ENCODE measurements at places on chromosomes 4 and X.

DNA sequence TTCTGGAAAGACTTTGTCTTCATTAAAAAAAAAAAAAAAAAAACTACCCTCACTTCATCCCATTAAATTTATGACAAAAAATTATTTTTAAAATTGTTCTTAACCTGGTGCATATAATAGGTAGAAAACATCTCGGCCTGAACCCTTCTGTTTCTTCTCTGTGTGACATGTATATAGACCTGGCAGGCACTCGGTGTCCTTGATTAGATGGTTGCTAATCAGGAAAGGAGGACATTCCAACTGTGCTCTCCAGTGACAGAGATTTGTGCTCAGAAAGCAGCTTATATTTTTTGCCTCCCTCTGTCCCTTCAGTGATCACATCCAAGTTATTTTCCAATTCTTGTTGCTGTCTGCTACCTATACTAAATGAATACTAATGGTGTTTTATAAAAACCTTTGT lies 355.6 kb downstream of the CBLL2 start:
- no peak for DNase-seq

DNA sequence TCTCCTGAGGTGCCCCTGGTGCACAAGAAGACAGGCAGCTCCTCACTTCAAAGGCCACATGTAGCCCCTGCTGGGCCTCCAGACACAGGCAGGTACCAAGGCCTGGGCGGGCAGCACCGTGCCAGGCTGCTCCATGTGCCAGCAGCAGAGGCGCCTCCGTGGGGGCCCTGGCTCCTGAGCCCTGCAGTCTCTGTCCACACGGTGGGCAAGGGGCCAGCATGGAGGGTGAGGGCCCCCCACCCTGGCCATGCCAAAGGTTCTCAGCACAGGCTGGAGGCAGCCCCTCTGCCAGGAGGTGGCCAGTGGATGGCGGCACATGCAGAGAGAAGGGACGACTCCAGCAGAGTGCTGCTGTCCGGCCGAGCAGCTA lies 72.6 kb downstream of the FAM53A start:
- DNase-seq = no peak

DNA sequence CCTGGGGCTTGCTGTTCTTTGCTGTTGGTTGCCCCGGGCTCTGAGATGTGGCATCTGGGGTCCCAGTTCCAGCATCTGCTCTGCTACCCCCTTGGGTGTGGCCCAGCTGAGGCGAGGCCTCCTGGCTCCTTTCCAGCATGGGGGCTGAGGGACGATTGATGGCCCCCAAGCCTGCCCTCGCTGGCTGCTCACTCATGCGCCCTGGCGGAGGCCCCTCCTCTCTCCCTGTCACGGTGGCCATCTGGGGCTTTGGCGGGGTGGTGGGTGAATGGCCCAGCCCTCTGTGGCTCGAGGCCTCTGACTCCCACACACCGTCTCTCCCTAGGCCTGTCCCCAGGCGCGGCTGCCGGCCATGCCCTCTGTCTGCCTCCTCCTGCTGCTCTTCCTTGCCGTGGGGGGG lies 1.8 kb downstream of the PLXNA3 start:
- DNase-seq = no peak

- DNase-seq = no peak
These were observed 2.2 kb downstream of the GRIA2 start for GRCh38 chr4:157222771-157223160.

DNA sequence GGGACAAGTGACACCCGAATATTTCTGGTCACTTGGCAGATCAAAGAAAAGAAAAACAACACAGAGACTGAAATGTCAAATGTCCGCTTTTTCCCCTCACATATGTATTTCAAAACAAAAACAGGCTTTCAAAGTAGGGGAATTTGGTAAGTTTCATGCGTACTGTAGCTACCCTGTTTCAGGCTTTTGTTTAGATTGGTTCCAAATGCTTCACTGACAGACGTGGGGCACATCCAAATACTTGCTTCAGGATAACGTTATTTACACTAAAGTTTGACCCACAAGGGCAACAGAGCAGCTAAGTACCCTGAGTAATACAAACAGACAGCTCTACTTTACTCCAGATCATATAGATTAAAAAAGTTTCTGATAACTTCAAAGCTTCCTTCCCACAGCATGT lies 804.5 kb upstream of the POU3F4 start:
- DNase-seq = no peak

DNA sequence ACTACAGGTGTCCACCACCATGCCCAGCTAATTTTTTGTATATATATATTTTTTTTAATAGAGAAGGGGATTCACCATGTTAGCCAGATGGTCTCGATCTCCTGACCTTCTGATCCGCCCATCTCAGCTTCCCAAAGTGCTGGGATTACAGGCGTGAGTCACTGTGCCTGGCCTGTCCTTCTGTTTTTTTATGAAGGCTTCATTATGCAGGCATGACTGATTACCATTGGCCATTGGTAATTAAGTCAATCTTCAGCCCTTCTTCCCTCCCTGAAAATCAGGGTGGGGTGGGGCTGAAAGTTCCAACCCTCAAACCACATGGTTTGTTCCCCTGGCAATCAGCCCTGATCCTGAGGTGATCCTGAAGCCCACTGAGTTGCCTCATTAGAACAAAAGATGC lies 336.9 kb downstream of the PTTG2 start:
- DNase-seq = no peak

DNA sequence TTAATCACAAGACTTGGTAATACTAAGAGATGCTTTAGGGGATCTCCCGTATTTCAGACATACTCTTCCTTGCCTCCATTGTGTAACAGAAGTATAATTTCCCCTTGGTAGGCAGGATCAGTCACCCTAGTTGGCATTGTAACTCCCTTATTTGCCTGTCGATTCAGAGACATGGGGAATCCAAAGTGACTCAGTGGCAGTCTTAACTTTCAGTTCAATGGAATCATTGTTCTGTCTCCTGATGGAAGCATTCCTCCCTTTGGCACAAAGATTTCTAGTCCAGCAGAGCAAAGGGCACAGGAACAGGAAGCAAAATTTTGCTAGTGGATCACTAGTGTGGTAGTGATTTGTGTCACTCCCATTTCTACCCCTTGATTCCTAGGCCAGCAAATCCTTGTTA lies 80.4 kb downstream of the DCUN1D4 start:
- DNase-seq = no peak

- DNase-seq = no peak
These were observed 749.5 kb upstream of the PCDH7 start for GRCh38 chr4:29970626-29971025.

GRCh38 chrX:12929701-12930100 lies 23.3 kb downstream of the TLR8 start:
- no peak for DNase-seq

DNA sequence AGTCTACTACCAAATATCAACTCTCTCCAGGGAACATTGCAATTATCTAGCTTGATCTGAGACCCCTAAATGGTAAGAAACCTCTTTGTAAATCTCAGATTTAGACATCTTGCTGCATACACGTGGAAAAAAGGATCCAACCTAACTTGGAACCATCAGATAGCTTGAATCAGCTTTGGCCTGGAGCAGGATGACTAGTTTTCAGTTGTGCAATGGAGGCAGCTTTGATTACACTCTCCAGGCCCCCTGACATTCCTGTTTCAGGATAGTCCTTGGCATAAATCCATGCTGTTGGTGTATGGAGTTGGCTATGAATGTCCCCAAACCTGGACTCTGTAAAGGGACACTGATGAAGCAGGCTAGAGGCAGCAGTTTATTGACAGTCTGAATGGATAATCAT lies 1061.9 kb upstream of the TENM3 start:
- no peak for DNase-seq

DNA sequence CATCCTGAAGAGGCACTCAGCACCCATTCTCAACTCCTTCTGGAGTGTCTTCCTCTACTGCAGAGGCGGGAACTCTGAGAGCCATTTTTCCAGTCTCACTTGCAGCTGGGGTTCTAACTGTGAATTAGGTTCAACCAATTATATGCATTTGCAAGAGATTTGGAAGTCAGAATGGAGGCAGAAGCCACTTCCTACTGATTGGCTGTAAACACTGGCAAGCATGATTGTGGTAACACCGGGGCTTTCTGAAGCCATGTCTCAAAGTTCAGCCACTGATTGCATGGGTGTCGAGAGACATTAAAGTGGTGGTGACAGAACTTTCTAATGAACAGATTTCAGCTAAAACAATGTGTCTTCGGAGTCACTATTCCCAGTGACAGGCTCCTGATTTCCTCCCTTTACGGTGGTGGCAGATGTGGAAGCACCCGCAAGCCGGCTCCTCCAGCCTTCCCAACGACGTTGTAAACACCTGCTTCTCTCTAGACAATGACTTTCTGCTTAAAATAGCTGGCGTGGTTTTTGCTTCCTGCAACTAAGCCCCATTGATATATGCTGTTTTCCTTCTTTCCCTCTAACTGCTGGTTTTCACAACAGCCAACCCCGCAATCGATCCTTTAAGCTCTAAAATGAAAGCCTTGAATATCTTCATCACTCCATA lies 92.0 kb downstream of the IRF2 start:
- no peak for DNase-seq

DNA sequence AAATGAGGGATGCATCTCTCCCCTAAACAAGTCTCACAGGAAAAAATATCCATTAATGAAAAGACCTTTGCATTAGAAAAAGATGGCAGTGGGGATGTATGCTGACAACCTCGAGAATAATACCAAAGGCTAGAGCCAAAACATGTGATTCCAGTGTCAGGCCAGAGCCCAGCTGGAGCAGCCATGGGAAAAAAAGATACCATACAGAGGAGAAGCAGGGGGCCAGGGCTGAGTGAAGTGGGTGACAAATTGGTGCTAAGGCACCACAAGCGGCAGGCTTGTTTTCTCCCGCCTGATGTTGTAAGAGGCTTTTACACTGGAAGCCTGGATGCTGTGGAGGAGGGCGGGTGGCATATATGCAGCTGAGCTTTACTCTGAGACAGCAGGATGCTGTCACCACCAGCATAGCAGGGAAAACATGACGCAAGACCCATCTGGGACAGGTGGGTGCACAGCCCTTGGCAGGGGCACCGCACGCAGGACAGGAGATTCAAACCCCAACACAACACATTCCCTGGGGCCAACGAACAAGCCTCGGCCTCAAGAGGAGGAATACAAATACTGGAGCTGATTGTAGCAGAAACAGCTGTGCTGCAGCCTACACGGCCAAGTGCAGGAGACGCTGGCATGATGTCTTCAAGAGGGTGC lies 91.9 kb downstream of the TSPAN5 start:
- peak; percentile 14 for DNase-seq

- no peak for DNase-seq
These were observed 172.5 kb upstream of the FMR1 start for GRCh38 chrX:147739196-147739595.

GRCh38 chr4:7867701-7868435 lies 71.8 kb downstream of the AFAP1 start:
- DNase-seq = no peak

DNA sequence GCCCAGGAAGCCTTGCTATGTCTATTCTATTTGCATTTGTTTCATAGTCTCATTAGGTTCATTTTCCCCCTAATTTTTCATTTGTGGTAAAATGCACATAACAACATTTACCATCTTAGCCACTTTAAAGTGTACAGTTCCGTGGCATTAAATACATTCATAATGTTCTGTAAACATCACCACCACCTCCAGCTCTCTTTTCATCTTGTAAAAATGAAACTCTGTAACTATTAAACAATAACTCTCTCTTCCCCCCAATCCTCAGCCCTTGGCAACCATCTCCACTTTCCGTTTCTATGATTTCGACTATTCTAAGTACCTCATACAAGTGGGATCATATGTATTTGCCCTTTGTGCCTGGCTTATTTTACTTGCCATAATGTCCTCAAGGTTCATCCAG lies 19.9 kb downstream of the ARHGEF38 start:
- no peak for DNase-seq

GRCh38 chr4:109359040-109359646 lies 56.7 kb upstream of the COL25A1 start:
- no peak for DNase-seq

DNA sequence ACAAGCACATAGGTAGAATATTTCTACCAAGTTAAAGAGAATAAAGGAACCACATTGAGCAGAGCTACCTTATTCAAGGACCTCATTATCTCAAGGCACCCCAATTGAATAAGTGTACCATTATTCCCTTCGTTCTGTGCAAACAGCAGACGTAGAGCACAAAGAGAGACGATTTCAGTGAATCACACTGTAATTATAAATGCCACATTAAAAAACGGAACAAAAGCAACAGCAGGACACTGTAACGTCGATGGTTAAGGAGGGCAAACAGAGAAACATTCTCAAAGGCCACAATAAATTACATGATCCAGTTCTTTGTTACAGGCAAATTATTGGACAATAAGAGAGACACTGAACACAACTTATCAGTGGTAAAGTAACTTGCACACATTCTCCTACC lies 644.1 kb upstream of the TENM3 start:
- no peak for DNase-seq

DNA sequence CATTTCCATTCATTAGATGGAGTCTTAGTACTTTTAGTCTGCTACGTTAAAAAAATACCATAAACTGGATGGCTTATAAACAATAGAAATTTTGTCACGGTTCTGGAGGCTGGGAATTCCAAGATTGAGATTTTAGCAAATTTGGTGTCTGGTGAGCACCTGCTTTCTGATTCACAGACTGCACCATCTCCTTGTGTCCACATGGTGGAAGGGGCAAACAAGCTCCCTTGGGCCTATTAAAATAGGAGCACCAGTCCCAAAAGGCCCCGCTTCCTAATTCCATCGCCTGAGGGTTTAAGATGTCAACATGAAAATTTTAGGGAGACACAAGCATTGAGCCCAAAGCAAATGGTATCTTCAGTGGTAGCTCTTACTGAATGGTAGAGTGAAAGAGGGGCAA lies 120.5 kb upstream of the MAP9 start:
- DNase-seq = no peak

DNA sequence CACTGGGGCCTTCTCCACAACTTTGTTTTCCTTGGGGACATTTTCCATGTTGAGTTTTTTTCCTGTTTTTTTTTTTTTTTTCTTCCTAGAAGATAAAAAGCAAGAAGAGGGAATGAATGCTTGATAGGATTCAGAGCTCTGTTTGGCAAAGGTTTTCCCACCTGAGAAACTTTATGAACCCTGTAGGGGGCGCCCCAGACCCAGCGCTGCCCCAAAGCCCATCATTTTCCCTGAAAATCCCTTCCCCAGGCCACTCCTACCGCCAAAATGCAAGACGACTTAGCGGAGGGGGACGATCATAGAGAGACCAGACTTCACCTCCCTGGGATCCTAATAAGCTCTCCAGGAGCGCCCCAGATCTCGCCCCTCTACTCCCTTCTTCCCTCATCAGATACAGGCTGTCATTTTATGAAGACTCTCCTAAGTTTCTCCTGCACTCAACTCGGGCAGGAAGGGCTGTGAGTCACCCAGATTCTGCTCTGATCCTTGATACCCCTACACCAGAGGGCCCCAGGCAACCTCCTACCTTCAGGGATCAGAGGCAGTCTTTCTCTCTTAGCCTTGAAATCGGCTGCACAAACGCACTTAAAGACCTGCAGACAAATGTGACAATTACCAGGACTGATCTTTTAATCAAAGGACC lies 1.4 kb downstream of the BEX5 start:
- no peak for DNase-seq

- DNase-seq = no peak
These were observed 56.6 kb downstream of the AMELX start for GRCh38 chrX:11349661-11350337.
